ENCODE measurements at places on chromosomes 12 and 14.

DNA sequence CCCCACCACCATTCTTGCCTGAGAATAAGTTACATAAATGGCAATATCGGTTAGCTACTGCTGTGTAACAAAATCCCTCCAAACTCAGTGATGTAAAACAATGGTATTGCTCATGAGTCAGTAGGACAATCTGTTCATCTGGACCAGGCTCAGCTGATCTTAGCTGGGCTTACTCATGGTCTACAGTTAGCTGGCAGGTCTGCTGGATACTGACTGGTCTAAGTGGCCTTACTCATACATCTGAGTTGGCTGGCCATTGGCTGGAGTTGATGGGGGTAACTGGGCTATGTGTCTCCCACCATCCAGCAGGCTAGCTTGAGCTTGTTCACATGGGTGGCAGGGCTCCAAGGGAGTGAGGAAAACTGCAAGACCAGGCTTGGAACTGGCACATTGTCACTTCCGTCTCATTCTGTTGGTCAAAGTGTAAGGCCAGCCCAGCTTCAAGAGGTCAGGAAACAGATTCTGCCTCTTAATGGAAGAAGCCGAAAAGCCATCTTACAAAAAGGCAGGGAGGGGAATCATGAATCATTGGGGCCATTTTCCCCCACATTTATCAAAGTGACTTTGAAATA is 56.7 kb upstream of the CHGA start:
- no peak for DNase-seq

DNA sequence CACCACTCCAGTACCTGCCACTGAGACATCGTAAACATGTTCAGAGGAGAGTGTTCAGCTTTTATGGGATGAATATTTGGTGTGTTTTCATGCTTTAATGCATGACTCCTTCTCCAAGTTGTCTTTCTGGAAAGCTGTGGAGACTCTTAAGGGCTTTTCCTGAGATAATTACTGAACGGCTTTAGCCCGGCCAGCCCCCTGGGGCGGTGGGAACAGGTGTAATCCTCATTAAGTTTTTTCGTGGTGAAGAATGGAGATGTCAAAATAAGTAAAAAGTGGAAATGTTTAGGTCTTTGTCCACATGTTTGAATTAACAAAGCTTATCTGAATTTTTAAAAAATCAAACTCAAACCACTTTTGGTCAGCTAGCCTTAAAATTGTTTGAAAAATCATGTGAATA is 1.5 kb downstream of the SYNE2 start:
- no peak for DNase-seq

DNA sequence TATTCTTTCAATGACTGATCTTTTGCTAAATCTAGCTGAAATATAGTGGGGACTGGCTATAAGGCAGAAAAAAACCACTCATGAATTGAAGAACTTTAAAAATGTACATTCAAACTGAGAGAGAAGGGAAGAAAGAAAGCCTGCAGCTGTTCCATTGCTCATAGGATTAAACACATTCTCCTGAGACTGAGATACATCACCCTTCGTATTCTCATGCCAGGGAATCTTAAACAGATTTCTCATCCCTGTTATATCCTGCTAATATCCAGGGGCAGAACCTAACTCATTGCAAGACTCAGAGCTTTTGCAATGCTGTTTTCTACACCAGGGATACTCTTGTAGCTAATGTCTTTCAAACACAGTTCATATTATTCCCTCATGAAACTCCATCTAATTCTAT is 67.2 kb upstream of the ACSS3 start:
- no peak for DNase-seq

DNA sequence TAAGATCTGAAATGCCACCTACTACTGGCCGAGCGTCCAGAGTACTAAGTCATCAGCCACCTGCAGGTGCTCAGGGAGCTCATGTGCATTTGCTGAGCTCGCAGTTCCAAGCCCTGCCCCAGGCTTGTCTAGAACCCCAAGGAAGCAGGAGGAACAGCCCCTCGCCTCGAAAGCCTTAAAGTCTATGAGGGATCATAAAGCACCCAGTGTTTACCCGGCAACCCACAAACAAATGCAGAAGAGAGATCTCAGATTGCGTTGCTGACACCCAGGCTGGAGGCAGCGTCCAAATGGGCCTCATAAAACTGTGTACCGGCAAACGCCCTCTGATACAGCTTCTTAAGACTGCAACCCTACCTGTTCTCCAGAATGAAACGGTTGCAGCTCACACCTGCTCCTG is 6.8 kb downstream of the KDM2B start:
- DNase-seq, result peak; percentile 31

- DNase-seq, result no peak
Observed at GRCh38 chr14:94491511-94491910, 15.5 kb upstream of the SERPINA9 start.

- no peak for DNase-seq
Observed at GRCh38 chr12:50246873-50247612, 36.3 kb downstream of the LIMA1 start.

DNA sequence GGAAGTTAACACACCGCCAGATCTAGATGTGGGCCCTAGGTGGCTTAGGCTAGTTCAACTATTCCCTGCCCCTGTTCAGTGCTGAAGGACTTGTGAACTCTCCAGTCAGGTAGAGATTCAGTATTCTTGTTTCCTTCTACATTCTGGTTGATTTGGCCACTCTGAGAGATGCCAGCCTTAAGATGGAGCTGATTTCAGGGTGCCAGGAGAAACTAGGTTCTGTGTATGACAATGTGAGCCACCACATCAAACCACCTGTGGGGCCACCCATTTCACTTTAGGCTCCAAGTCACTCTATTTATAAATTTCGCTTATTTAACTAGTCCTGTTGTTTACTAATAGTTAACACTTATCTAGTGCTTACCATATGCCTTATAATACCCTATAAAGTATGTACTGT is 26.0 kb downstream of the FRMD6 start:
- DNase-seq, result no peak

GRCh38 chr12:8828257-8829124 is 6.1 kb downstream of the A2ML1 start:
- no peak for DNase-seq

DNA sequence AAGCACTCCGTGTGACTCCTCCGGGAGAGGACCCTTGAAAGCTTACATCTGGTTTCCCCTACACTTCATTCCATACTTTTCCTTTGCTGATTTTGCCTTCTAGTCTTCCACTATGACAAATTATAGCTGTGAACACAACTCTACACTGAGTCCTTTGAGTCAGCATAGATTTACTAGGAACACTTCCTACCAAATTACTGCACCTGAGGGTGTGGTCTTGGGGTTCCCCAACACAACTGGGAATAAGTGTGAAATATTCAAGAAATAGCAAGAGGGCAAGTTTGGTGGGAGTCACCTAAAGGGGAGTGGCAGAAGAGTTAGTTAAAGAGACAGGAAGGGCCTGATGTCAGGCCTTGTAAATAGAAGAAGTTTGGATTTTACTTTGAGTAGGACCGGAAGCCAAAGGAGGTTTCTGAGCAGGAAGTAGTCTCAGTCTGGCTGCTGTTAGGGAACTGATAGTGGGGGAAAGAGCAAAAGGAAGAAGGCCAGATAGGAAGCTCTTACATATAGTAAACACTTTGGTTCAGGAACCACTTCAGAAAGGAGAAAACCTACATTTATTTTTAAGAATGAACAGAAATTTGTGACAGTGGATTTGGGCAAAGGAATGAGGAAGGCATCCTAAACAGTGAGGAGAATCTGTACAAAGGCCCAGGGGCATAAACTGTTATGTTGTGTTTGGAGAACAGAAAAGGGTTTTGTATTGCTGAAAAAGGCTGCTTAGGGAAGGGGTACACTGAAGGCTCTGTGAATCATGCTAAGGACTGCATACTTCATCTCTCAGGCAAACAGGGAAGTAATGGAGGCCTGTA is 14.2 kb downstream of the SEL1L start:
- DNase-seq, result no peak

DNA sequence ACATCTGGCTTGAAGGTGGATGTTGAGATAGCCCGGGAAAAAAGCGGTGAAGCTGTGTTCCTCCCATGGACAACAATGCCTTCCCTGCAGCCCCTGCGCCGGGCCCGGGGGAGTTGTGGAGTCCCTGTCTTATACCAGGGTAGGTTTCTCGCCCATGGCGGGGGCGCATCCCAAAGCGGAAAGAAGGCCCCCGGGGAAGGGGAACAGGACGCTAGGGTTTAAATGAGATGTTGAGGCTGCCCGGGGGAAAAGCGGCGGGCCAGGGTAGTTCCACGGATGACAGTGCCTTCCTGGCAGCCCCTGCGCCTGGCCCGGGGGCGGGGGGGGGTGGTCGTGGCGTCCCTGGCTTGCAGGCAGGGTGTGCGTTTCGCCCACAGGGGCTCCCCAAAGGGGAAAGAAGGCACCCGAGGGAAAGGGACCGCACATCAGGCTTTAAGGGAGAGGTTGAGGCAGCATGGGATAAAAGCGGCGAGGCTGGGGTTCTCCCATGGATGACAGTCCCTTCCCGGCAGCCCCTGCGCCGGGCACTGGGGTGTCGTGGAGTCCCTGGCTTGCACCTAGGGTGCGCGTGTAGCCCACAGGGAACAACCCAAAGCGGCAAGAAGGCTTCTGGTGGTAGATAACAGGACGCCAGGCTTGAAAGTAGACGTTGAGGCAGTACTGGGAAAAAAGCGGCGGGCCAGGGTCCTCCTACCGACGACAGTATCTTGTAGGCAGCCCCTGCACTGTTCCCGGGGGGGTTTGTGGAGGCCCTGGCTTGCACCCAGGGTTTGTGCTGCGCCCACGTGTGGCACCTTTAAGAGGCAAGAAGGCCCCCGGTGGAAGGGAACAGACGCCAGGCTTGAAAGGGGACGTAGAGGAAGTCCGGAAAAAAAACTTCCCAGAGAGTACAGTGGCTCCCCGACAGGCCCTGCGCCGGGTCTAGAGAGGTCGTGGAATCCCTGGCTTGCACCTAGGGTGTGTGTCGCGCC is 160.8 kb upstream of the ALG10B start:
- no peak for DNase-seq

DNA sequence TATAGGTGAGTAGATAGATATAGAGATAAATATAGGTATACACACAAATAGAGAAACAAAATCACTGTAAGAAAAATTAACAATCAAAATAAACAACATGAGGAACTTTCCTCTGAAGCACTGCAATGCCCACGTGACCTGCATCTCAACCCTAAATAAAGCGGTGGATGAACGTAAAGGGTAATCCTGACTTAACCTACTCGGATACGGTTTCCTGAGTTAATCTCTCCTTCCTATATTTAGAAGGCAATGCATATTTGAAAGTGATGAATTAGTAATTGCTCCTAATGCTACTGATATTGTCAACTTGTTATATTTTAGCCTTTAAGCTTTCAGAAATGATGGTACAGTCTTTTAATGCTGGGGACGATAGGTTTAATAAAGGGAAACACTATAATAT is 221.4 kb downstream of the ITPR2 start:
- no peak for DNase-seq

GRCh38 chr14:103543140-103543539 is 14.1 kb downstream of the TRMT61A start:
- DNase-seq, result peak; percentile 34

GRCh38 chr14:22898302-22899090 is 15.5 kb downstream of the REM2 start:
- DNase-seq, result no peak

GRCh38 chr14:26332966-26333365 is 264.9 kb downstream of the NOVA1 start:
- no peak for DNase-seq

DNA sequence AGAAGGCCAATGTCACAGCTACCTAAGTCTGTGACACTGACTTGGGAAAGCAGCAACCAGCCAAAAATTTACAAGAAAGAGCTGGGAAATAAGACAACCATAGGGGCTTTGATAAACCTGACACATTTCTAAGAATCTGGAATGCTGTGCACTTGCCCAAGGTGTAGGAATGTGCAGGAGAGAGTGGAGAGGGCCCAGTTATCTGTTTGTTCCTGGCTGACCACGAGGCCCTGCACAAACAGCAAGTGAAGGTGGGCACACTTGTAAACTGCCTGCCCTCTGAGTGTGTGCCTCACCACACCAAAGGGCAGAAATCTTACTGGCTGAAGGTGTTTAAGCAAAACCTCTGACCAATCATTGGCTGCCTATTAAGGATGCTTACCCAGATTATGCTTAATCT is 27.3 kb downstream of the DLK1 start:
- DNase-seq, result no peak

DNA sequence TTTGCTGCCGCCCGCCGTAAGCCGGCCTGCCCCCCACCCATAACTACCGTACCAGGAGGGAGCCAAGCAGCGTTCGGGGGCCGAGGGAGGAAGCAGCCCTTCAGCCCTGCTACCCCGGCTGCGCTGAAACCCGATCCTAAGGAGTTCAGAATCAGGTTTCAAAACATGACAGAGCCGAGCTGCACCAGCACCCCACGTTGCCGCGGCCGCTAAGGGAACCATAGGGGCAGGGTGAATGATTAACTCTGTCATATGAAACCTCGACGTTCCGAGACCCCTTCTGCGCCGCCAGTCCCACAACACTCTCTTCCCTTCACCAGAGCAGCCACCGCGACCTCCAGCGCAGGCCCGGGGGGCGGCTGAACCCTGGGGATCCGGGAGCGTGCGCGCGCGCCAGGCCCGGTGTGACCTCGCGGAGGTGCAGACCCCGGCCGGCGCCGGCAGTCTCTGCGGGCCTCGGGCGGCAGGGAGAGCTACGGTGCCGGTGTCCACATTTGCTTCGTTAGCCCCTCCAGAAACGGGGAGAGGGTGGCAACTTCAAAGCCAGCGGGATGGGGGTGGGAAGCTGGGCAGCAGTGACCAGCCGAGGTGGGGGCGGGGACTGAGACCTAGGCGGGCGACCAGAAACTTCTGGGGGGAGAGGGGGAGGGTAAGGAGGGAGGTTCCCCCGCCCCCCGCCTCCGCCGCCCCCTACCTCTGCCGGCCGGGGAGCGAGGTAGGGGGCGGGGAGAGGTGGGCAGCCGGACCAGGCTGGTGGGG is 1.6 kb downstream of the SIX4 start:
- peak; percentile 91 for DNase-seq

- no peak for DNase-seq
Observed at GRCh38 chr12:130223767-130224244, 61.5 kb downstream of the FZD10 start.

DNA sequence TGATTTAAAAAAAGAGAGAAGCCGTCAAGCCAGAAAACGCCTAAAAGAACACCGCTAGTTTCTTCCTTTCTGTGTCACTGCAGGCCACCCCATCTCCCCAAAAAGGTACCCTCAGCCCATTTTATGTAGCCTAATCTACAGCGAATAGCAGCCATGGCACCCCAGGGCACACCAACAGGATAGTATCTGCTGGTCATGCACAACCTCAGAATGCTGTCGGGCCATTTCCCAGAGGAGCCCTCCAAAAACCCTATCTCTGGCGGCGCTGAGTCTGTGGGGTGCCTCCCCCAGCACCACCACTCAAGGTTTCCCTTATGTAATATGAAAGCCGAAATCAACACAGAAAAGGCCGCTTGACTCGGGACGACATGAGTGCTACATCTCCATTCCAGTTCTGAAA is 98.9 kb downstream of the BCL11B start:
- DNase-seq, result no peak

- no peak for DNase-seq
Observed at GRCh38 chr14:24938593-24938992, 111.4 kb downstream of the STXBP6 start.

GRCh38 chr12:25875661-25876060 is 82.8 kb upstream of the RASSF8 start:
- DNase-seq, result no peak

GRCh38 chr12:684416-684815 is 21.2 kb upstream of the NINJ2 start:
- DNase-seq, result no peak

- no peak for DNase-seq
Observed at GRCh38 chr14:74204491-74204890, 34.8 kb upstream of the VSX2 start.
